ENCODE measurements at places on chromosomes 2 and 18.

DNA sequence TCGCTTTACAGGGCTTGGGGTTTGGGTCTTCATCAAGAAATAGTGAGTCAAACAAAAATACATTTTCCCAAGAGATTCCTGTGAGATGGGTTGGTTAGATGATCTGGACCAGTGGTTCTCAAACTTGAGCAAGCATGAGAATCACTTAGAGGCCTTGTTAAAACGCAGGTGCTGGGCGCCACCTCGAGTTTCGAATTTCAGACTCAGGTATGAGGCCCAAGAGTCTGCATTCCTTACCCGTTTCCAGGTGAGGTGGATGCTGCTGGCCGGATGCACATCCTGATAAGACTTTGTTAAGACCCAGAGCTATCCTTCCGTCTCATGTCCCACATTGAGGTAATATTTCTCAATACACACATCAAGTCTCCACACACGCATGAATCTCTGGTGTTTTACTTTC, 707.8 kb upstream of the SALL3 start:
- no peak for DNase-seq

GRCh38 chr2:65436824-65437221, 4.4 kb upstream of the SPRED2 start:
- peak; percentile 12 for DNase-seq

DNA sequence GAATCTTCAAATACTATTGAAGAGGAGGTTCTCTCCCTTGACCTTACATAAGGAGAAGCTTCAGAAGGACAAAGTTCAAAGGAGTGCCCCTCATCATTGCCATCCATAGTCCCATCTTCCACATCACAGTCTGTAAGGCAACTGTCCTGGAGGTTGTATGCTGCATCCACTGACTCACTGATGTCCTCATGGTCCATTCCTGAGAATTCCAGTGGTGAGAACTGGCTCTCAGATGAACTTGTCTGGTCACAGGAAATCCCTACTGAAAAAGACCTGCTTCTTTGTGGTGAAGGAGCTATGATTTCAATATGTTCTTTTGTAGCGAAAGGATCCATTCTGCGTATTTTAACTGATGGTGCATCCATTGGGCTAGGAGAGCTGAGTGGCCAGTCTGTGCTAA, 52.2 kb downstream of the EIF2AK3 start:
- DNase-seq = no peak

DNA sequence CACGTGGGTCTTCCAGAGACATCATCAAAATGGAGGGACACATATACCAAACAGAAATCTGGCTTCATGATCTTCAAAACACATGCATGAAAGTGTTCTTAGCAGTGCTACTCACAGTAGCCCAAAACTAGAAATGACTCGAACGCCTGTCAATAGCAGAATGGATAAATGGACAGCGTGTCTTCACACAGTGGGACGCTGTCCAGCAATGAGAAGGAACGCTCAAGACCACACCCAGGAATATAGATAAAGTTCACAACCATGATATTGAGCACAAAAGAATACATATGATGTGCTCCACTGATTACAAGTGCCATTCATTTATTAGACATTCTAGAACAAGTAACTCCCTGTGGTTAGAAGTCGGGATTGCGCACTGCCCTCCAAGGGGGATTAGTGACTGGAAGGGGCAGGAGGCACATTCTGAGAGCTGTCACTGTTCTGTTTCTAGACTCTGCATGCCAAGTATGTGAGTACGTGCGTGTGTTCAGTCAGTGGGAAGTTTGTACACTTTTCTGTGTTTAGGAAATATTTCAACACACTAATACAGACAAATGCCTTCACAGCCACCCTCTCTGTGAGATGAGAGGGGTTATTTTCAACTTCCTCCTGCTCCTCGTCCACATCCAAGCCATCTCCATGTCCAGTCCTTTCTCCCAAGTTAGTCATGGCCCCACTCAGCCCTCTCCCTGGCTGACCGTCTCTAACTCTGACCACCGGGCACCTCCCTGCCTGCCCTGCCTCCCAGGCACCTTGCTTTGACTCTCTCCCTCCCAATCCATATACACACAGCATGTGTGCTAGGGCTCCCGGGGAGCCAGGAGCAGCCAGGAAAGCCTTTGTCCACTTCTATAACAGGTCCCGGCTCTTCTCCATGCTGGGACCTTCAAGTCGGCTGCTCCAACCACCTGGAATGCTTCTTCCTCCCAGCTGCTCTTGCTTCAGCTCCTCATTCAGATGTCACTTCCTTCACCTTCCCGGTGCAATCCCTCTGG, 26.9 kb upstream of the TNS1 start:
- DNase-seq = no peak

- DNase-seq = no peak
Observed at GRCh38 chr2:45789961-45790723, 138.7 kb downstream of the PRKCE start.

DNA sequence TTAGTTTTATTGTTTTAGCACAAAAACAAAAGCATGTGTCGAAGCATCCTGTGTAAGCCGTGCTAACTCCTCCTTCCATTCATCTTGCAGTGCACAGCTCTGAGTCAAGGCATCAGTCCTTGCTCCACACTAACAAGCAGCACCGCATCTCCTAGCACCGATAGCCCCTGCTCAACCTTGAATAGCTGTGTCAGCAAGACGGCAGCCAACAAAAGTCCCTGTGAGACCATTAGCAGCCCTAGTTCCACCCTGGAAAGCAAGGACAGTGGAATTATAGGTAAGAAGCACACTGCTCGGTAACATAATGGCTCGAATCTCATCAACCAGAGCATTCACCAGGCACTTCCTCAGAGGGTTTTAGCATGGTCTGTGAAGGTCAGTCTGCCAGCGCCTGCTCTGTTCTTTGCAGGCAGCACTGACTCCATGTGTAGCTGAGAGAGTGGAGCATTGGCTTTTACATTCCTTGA, 136.2 kb downstream of the WDSUB1 start:
- DNase-seq = no peak

All from stimulated activated CD8-positive, alpha-beta memory T cell treated with anti-CD3 and anti-CD28 coated beads, Interleukin-4, amount 100 ng/mL, for 24 hours (primary cell).